ENCODE measurements at places on chromosomes 7 and 10.

DNA sequence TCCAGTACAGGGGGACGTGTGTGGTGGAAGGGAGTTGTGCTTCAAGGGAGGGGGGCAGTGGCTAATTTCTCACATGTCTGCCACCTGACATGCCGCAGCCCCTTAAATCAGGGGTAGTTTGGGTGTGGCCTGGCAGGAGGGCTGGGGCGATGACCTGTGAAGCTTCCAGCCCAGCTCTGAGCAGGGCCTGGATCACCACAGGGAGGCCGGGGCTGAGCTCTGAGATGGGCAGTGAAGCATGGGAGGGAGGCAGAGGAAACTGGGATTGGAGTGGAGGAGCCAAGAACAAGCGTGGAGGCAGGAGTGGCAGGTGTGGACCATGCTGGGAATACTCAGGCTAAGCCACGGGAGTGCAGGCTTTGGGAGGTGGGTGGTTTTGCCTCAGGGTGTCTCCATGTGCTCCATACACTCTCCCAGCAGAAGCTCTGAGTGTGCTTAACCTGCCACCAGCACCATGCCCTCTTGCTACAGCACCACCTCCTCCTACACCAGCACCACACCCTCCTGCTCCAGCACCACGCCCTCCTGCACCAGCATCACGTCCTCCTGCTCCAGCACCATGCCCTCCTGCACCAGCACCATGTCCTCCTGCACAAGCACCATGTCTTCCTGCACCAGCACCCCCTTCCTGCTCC is 99.3 kb upstream of the SHH start:
- no peak for DNase-seq

DNA sequence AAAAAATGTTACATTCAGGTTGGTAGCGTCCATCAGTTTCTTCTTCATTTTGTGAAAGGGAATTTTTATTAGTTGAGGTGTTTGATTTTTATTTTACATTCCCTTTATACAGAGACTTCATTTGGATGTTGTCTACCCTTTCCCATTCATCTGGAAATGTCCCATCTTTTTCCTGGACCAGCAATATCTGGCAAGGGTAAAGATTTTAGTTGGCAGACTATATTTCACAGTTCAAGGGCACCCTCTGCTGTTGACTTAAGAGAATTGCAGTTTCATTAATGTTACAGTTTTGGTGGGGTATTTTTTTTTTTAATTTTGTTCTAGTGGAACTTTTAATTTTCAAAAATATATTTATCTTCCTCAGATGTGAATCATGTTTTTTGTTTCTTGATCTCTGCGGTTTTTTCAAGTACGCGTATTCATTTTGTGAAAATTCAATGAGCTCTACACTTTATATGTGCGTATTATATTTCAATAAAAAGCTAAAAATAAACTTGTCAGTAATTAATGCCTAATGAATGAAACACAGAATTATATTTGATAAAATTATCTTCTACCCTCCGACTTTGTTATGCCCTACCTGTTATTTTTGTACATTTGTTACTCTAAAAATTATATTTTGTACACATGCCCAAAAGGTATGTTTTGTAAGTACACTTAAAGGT is 97.9 kb upstream of the KLF14 start:
- DNase-seq: no peak

GRCh38 chr10:30216821-30217220 is 132.3 kb downstream of the MTPAP start:
- DNase-seq: no peak

- no peak for DNase-seq
These were observed 1.9 kb downstream of the AGBL3 start for GRCh38 chr7:134988161-134988560.

DNA sequence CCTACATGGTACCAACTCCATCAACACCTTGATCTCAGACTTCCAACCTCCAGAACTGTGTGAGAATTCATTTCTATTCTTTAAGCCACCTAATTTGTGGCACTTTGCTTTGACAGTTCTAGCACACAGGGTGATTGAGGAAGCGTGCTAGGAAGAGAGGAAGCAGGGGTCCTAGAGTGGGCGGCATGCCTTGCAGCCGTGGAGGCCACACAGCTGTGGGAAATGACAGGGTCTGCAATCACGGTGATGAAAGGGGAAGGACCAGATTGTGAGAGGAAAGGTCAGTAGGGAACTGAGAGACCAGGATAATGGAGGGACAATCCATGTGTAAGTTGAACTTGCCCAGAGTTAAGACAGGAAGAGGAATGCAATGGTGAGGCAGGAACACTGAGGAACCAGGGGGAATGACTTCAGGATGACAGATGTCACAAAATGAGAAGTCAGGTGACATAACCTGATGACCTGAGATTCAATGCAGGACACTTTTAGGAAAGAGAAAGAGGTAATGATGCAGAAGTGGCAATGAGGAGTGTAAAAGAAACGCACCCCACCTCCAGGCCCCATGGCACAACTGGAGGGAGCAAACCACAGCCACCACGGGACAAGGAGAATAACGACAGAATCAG is 87.3 kb upstream of the PIK3CG start:
- no peak for DNase-seq

DNA sequence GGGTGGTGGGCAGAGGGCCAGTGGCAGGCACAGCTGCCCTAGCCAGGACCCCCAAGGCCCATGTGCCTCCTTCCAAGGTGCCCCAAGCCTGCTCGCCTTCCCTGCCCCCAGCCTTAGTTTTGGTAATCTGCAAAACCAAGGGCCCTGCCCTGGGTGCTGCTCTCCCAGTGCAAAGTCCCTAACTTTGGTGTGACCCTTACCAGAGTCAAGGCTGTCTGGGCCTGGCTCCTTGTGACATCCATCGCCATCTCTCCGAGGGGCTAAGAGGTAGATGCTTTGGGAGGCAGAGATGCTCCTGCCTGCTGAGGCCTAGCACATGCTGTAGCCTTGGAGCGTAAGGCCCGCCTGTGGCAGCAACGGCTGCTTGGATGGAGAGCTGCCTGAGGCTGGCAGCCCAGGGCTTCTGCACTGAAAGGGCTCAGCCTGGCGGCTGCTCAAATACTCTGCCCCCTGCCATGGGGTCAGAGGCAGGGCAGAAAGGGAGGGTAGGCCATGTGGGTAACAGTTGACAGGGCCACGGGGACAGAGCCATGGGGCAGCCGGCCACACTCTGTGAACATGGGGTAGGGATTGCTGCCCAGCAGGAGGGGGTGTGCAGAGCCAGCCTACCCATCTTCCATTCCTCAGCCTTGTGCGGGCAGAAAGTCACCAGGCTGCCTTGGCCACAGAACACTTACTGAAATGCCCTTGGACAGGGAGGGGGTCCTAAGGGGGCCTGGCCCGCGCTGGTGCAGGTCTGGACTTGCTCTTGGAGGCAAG is 17.9 kb upstream of the MYL7 start:
- DNase-seq: no peak

- no peak for DNase-seq
These were observed 191.5 kb downstream of the MGMT start for GRCh38 chr10:129658376-129659072.

DNA sequence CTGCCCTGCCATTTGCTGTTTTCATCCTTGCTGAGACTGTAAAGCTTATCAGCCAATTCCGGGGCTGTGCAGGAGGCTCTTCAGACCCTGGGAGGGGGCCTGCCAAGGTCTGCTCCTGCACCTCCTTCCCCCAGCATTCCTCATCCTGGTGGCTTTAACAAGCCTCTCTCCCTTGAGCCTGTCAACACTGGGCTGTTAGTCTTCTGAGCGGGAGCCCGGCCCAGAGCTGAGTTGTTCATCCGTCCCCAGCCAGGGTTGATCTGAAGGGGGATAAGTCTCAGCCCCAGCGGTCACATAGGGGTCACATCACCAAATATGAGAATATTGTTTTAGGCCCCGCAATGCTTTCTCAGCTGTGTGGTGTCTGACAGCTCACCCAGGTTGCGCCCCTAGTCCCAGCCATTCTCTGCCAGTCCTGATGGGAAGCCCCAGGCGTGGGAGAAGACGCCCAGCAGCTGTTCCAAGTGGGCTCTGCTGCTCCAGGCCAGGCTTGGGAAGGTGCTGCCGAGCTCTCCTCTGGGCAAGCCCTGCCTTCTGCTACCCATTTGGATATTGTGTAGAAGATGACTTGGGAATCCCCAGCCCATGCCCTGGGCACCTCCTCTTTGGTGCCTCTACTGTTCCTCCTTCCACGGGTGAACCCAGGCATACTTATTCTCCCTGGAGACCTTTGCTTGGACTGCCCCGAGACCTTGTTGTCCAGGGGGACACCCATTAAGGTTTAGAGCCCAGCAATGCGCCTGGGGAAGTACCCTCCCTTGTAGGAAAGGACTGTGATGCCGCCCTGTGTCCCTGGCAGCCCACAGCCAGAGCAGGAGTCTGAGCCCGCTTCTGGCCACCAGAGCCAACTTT is 23.5 kb upstream of the TRIM8 start:
- no peak for DNase-seq

GRCh38 chr7:42010751-42011150 is 226.3 kb downstream of the GLI3 start:
- DNase-seq: no peak

DNA sequence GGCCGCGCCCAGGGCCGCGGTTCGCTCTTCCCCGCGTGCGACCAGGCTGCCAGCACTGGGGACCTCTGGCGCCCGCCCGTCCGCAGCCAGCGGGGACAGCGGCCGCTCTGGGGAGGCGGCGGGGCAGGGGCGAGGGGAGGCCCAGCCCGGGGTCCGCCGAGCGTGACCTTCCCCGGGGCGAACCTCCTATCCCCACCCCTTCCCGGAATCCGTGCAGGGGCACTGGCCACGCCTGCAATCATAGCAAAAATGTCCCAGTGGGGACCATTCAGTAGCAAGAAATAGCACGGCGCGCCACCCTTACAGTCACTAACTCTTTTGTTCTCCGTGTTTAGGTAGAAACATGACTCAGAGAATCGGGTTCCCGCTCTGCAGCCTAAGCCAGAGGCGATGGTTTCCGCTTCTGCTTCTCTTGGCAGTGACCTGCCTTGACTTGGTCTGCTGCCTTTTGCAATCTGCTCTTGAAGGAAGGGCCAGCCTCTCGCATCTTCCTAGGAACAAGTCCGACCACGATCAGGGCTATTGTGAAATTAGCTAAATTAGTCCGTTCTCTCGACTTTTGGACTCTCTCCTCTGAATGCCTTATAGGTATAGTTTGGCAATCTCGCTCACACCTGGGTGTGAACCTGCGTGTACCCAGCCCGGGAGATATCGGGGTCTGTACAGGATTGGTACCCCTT is 79.3 kb upstream of the ACBD5 start:
- DNase-seq: peak; percentile 32

DNA sequence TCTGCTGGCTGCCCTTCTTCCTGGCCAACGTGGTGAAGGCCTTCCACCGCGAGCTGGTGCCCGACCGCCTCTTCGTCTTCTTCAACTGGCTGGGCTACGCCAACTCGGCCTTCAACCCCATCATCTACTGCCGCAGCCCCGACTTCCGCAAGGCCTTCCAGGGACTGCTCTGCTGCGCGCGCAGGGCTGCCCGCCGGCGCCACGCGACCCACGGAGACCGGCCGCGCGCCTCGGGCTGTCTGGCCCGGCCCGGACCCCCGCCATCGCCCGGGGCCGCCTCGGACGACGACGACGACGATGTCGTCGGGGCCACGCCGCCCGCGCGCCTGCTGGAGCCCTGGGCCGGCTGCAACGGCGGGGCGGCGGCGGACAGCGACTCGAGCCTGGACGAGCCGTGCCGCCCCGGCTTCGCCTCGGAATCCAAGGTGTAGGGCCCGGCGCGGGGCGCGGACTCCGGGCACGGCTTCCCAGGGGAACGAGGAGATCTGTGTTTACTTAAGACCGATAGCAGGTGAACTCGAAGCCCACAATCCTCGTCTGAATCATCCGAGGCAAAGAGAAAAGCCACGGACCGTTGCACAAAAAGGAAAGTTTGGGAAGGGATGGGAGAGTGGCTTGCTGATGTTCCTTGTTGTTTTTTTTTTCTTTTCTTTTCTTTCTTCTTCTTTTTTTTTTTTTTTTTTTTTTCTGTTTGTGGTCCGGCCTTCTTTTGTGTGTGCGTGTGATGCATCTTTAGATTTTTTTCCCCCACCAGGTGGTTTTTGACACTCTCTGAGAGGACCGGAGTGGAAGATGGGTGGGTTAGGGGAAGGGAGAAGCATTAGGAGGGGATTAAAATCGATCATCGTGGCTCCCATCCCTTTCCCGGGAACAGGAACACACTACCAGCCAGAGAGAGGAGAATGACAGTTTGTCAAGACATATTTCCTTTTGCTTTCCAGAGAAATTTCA is 1.7 kb downstream of the ADRB1 start:
- DNase-seq: no peak

DNA sequence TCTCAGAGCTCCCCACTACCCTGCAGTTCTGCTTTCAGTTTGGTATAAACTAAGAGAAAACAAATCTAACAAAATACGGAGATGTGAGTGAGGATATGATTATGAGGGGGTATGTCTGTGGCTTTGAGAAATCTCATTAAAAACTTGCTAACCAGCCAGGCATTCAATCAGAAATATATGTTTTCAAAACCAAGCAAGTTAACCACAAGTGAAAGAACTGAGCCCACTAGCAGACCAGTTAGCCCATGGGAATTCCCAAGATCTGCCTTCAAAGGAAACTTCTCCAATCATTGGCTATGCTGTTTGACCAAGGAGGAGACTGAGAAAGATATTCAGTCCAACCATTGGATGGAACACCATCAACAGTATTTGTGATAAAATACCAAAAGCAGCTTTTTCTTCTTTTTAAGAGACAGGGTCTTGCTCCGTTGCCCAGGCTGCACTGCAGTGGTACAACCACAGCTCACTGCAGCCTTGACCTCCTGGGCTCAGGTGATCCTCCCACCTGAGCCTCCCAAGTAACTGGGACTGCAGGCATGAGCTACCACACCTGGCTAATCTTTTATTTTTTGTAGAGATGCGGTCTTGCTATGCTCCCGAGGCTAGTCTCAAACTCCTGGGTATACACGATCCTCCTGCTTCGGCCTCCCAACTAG is 41.2 kb downstream of the FGFR2 start:
- no peak for DNase-seq

GRCh38 chr7:139574618-139575337 is 51.3 kb downstream of the CLEC2L start:
- DNase-seq: no peak

DNA sequence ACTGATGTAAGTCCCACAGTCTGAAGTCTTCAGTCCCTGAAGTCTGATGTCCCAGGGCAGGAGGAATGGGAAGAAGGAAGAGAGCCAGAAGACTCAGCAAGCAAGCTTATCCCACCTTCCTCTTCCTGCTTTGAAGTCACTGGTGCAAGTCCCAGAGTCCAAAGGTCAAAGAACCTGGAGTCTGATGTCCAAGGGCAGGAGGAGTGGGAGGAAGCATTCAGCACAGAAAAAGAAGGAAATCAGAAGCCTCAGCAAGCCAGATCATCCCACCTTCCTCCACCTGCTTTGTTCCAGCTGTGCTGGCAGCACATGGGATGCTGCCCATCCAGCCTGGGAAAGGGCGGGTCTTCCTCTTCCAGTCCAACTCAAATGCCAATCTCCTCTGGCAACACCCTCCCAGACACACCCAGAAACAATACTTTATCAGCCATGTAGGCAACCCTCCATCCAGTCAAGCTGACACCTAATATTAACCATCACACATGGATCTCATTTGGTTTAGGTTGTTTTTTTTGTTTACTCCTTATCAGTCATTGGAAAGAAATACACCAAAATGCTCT is 50.9 kb downstream of the ADAM12 start:
- no peak for DNase-seq

GRCh38 chr10:52864201-52865106 is 91.9 kb upstream of the MBL2 start:
- DNase-seq: no peak

All from GM12892 (cell line).